SJSA1 (cell line): ENCODE measurements at places on chromosomes 12 and 14. TPM values are rescaled to one million over a fixed set of nuclear protein-coding genes. Genes with fewer than 3 reads are reported as not detected.

DNA sequence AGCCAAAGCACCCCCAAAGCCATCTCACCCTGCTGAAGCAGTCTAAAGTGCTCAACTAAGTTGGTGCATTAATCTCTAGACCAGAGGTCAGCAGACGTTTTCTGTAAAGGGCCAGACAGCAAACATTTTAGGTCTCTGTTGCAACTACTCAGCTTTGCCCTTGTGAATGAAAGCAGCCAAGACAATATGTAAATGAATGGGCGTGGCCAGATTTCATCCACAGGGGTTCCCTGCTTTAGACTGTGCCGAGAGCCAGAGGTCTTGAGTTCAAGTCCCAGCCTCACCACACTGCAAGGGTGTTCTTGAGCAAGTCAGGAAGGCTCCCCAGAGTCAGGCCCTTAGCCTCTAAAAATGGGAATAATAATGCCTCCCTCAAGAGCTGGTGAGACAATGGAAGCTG lies 166.2 kb downstream of the CHST11 start:
- no peak for DNase-seq

GRCh38 chr12:92717202-92717601 lies 14.4 kb downstream of the PLEKHG7 start:
- no peak for DNase-seq

DNA sequence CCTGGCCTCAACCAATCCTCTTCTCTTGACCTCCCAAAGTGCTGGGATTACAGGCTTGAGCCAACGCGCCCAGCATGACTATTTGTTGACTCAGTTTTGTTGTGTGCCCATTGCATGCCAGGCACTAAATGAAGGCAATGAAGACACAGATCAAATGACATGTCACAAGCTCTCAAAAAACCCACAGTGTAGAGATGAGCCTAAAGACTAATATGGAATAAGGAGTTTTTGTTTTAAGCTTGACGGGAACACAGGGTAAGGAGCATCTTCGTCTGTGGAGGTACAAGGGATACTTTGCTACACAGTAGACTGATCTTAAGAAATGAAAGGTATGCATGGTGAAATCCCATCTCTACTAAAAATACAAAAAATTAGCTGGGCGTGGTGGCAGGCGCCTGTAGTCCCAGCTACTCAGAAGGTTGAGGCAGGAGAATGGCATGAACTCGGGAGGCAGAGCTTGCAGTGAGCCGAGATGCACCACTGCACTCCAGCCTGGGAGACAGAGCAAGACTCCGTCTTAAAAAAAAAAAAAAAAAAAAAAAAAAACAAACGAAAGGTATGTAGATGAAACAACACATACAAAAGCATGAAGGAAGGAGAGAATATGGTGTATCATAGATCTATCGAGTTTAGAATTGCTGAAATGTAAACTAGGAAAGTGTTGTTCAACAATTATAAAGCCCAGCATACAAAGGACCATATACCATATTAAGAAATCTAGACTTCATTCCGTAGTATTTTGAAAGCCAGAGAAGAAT lies 122.1 kb upstream of the PTPRB start:
- DNase-seq: no peak

DNA sequence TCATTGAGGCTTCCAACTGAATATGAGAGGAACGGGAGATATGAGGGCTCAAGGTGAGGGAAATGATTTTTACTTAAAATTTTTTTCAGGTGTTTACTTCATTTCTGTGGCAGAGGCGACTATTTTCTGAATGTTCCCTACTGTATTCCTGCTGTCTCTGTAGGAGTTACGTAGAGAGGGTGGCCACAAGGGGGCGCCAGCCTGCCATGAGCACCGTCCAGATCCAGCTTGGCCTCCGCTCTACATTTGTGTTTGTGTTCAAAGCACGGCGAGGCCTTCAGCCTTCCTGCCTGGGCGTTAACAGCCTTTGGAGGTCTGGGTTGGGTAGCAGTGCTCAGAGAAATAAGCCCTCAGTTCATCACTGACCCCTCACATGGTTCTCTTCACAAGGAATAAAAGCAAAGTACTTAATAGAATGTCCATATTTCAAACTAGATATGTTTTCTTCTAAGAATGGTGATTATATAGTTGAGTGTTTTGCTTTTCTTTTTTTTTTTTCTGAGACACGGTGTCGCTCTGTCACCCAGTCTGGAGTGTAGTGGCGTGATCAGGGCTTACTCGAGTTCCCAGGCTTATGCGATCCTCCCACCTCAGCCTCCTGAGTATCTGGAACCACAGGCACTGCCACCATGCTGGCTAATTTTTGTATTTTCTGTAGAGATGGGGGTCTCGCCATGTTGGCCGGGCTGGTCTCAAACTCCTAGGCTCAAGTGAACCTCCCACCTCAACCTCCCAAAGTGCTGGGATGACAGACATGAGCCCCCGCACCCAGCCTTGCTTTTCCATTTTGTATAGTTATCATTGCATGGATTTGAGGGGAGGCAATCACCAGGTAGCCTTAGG lies 22.3 kb downstream of the CKB start:
- peak; percentile 54 for DNase-seq

- DNase-seq: no peak
These were observed 57.9 kb downstream of the SLC17A8 start for GRCh38 chr12:100414739-100415138.

DNA sequence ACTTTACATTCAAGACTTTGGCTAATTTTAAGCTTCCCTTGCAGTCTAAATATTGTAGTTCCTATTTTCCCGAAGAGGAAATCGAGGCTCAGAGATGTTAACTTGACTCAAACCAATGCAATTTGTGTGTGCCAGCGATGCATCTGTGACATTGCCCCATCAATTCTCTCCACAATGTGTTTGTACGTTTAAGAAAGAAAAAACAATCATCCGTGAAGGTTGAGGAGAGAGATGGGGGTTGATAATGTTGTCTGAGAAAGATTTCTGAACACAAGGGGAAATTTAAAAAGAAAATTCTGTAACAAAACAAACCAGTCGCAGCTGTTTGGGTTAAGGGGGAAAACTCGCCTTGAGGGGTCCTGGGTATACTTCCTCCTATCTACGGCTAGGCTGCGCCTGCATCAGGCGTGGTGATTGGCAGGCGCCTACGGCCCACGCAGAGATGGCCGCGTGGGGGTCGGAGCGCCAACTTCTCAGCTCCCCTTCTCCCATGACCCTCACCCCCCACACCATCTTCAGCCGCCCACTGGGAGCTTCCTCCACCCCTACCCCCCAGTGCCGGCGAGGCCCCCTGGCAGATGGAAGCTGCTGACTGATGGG lies 12.3 kb downstream of the SIX1 start:
- DNase-seq: no peak

DNA sequence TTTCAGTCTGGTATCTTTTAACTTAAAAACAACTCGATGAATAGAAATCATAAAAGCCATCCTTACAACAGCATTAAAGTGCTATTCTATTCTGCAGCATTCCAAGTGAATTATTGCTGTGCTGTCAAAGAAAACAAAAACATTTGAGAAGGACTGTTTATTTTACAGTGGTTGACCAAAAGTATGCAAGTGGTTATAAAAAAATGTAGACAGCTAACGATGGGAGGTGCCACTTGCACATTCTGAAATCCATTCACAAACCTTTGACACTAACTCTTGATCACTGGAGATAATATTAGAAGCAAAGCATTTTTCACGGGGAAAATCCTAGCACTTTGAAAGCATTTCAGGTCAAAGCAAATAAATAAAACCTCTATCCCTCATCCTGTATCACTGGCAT lies 55.6 kb downstream of the HMGA2 start:
- no peak for DNase-seq

DNA sequence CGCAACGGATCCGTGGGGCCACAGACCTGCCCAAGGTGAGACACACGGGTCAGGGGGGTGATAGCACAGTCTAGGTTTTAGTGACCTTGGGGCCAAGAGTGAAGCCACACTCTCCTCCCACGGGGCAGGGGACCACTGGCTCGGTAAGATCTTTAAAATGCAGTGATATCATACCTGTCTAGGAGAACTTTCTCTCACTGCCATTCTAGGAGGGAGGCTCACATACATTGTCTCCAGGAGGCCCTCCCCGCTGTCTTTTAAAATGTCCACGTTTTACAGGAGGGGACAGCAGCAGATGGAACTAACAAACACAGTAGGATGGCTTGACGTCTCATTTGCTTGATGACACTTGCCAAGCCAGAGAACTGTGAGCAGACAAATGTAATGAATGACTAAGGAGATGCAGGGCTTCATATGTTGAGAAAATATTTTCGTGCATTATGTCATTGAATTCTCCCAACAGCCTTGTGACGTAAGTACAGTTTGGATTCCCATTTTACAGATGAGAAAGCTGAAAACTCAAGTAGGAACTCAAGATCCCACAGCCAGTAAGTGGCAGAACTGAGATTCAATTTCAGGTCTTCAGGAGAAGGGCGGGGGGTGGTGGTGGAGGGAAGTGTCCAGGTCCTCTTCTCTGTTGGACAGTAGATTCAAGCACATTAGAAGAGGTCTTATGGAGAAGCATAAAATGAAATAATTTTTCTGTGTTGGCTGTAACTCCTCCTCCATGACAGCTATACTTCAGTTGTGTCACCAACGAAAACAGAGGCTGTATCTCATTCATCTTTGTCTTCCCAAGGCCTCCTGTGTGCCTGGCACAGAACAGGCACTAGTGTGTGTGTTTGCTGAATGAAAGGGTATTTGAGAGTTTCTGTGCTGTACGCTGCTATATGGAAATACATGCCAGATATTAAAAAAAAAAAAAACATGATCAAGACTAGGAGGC lies 2.1 kb downstream of the VASH1 start:
- DNase-seq: no peak

- DNase-seq: no peak
These were observed 42.2 kb upstream of the PTGR2 start for GRCh38 chr14:73809391-73809790.

- no peak for DNase-seq
These were observed 39.0 kb upstream of the WNK1 start for GRCh38 chr12:713281-713875.

DNA sequence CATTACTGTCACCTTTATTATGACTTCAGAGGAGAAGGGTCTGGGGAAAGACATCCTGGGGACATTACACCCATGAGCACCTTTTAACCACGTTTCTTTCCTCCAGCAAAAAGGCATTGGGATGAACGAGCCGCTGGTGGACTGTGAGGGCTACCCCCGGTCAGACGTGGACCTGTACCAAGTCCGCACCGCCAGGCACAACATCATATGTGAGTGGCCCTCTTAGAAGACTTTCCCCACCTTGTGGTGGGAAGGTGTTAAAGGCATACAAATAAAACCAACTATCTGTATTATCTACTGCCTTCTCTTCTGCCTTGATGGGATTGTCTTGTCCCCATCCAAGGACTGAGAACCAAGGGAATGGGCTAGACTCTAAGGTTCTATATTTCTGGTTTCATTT lies 6.0 kb downstream of the PSMD9 start:
- DNase-seq: no peak

DNA sequence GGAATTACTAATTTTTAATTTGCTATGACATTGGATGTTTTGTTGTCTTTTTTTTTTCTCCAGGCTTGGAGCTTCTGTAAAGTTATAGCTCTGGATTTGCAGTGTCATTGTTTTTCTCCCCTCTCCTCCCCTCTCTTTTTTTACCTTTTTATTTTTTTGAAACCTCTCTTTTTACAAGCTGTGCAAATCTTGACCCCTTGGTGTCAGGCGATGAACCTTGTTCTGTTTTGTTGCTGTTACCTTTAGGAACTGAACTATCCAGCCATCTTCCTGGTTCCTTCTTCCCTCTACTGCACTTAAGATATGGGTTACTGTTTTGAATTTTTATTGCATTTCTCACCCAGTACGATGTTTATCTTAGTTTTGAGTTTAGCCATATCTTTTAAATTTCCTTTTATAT lies 13.7 kb downstream of the KTN1 start:
- DNase-seq: no peak

GRCh38 chr14:100022772-100023451 lies 42.3 kb upstream of the EVL start:
- DNase-seq: no peak

DNA sequence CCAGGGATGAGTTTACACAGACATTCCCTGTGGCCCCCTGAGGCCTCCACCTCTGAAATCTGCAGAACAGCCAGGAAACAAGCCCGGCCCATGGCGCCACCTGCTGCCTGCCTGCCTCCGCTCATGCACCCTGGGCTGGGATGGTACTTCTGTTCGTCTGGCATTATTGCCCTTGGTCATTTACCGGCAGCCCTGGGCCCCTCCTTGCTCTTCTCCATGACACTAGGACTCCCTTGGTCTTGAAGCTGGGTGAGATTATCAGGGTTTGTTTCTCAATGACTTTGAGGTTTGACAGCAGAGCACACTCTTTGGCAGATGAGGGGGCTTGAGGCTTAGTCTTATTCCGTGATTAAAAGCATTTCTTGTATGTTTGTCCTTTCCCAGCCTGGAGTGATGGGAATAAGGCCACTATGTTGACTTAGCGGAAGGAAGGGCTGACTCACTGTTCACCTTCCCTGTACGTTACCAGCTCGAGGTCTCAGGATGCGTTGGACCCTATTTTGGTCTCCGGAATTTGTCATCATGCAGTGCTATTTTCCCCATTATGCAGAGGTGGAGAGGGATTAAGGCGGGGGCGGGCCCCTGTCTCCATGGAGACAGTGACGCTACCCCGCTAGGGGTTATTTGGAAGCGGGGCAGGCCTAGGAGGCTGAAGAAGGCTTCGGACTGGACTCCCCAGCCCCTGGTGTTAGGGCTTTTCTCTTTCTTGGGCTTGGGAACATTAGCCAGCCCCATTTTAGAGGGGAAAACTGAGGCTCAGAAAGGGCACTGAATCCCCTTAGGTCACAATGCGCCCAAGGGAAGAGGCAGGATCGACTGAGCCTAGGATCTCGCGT lies 706 bp upstream of the PEX5 start:
- DNase-seq: peak; percentile 63

DNA sequence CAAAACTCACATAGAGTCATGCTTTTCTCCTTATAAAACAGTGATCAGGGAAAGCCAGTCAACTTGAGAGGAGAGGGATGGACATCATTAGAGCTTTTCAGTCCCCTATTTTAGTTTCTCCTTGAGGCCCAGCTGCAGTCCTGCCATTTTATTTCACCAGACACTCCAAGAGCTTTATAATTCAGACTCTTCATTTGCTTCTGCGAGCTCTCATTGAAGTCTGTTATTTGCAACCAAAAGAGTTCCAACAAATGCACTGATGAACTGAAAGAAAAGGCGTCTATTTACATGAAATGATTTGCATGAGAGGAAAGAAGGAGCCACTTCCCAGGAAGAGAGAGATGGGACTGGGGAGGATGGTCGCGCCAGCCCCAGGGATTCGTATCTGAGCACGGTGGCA lies 86.8 kb downstream of the NDUFA12 start:
- no peak for DNase-seq

- DNase-seq: peak; percentile 82
These were observed 125.3 kb upstream of the HIF1A start for GRCh38 chr14:61569812-61570548.

ABCD2 gene
- total RNA-seq: not detected in 2 replicates

OLR1 gene
- total RNA-seq: 18.2 and 32.4 TPM in 2 replicates

PLEKHH1 gene
- 0.97 TPM in 1 of 2 replicates, not detected in the other for total RNA-seq

DPY19L2 gene
- 6.1 and 7.0 TPM in 2 replicates for total RNA-seq

FAR2 gene
- total RNA-seq: 1.5 and 1.7 TPM in 2 replicates

POMT2 gene
- 7.1 and 7.7 TPM in 2 replicates for total RNA-seq
